ENCODE measurements at places on chromosomes 1 and 21.

- no peak for DNase-seq
Measured at GRCh38 chr1:193125369-193125768, 3.5 kb downstream of the CDC73 start.

DNA sequence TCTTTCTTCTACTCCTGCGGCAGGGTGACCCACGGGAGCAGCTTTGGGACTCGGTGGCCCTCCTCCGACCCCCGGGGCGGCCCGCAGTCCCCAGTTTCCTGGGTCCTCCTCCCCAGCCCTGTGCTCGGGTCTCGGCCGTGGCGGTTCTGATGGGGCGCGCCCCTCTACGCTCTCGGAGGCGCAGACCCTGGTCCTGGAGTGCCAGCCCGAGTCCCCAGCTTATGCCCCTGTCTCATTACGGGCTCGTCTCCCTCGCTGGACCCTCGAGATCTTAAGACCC lies 430 bp downstream of the BTG2 start:
- DNase-seq, result no peak

DNA sequence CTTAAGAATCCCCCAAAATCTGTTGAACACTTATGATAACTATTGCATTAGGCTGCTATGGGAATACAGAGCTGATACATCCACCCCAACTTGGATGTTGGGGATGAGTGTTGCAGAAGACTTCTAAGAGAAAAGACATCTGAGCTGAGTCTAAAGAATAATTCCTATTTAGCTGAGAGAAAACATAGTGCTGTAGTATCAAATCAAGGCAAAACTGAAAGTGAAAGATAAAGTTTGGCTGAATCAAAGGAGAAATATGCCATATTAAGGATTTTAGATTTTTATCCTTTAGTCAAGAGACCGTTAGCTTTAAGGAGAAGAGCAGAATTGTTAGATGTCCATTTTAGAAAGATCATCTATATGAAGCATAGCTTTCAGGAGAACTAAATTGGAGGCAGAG lies 726.9 kb upstream of the PTBP2 start:
- no peak for DNase-seq

DNA sequence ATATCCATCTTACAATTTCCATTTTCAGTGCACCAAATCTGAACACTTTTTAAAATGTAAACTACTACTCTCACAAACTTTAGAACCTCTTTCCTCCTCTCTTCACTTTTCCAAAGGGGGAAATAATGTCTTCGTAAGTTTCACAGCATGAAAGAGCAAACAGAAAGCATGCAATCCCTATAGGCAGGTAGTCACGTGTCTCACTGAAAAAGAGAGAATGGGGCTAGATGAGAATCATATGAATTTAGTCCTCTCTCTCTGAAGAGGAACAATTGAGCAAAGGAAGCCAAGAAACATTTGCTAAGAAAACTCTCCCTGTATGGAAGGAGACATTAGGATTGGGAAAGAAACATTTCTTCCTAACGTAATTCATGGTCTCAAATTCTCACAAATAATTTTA lies 613.9 kb downstream of the PLA2G4A start:
- no peak for DNase-seq

DNA sequence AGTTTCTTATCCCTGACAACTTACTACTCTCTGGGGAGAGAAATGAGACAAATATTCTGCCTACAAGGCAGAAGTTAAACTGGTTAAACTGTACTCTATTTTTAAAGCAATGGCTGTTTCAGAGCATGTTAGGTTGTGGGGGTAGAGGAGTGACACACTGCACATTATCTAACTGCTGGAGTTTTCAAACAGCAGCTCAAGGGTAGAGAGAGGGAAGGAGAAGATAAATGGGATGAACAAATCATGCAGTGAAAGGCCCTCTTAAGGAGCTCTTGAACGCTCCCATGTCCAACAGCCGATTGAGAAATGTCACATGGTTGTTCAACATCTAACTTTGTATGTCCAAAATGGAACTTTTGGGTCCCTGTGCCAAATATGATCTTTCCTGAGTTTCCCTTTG lies 14.0 kb upstream of the IFI44L start:
- DNase-seq, result no peak

DNA sequence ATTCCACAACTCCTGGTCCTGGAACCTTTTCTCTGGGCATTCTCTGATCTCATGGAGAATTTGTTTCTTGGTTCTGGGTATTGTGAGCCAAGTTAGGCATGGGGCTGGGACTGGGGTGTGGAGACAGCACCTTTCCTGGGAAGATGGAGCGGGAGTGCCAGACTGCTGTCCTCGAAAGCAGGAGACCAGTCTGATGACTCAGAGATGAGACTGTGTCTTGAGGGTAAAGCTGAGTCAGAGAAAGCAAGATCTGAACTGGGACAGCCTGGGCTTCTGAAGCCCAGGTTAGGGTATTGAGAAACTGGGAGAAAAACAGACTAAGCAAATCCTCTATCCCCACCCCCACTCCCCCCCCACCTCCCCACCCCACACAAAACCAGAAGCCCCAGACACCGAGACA lies 2.2 kb upstream of the KANK4 start:
- DNase-seq, result no peak

DNA sequence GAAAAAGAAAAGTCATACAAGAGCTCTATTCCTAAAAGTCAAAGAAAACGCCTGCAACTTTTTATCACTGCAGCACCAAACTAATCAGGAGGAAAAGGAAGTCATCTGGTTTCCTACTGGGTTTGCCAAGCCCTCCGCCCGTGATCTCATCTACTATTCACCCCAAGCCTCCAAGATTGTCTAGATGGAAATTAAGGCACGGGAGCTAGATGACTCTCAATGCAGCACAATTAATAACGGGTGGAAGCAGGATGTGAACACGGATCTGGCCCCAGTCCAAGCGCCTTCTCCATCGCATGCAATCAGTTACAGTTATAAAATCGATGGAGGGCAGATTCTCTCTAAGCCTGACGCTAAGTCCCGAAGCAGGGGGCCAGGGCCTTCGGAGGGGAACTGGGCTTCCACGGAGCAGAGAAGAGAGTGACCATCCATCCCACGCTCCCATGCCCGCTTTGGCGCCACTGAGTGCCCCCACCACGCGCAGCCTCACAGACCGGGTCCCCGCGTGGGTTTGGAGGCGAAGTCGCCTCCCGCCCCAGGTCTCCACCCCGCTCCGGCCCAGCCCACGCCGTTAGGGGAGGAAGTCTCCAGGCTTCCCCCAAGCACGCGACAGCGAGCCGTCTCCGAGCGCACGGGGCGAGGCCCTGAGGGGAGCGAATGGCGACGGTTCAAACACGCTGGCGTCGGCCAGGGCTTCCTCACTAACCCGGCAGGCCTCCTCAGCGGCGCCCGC lies 1.8 kb downstream of the HSF2BP start:
- no peak for DNase-seq

- no peak for DNase-seq
Measured at GRCh38 chr1:245197911-245198379, 43.2 kb downstream of the KIF26B start.

GRCh38 chr1:97685360-97685759 lies 235.5 kb downstream of the DPYD start:
- no peak for DNase-seq

- DNase-seq, result no peak
Measured at GRCh38 chr1:36881541-36881940, 152.8 kb downstream of the GRIK3 start.

- no peak for DNase-seq
Measured at GRCh38 chr1:153614189-153614900, 1.4 kb upstream of the S100A16 start.

DNA sequence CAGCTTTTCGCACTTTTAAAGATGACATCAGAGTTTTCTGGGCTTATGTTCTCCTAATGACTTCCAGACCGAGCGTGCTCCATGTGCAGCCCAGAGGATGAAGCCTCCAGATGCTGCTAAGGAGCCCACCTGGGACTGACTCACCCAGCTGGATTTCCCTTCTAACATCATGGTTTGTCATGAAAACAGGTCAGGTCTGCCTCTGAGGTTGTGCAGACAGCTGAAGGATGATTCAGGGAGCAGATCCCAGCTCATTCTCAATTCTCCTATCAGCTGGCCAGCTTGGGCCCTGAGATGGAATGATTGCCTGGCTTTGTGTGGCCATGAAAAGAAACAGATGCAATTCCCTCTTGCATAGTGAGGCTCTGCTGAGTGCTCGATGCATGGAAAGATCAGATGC lies 123.9 kb upstream of the DUSP10 start:
- no peak for DNase-seq

- no peak for DNase-seq
Measured at GRCh38 chr1:225754940-225755641, 22.5 kb upstream of the SRP9 start.

- DNase-seq, result no peak
Measured at GRCh38 chr1:193069748-193070385, 10.5 kb downstream of the RO60 start.

DNA sequence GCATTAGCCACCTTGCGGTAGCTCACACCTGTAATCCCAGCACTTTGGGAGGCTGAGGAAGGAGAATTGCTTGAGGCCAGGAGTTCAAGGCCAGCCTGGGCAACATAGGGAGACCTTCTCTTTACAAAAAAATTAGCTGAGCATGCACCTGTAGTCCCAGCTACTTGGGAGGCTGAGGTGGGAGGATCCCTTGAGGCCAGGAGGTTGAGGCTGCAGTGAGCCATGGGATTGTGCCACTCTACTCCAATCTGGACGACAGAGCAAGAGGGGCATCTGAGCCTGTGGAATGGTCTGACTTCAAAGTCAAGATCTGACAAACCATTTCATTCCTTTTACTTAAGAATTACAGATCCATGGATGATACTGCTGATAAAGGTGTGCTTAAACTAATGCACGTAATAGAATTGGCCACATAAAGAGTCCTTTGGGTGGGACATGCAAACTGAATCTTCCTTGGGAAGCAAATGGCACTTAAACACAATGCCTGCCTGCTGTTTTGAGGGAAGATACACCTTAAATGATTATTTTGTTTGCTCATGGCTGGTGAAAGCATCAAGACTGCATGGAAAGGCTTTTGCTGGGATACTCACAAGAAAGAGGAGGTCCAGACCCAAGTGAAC lies 2.5 kb upstream of the TMEM201 start:
- DNase-seq, result no peak

- DNase-seq, result no peak
Measured at GRCh38 chr1:209445576-209445975, 137.9 kb upstream of the CAMK1G start.

DNA sequence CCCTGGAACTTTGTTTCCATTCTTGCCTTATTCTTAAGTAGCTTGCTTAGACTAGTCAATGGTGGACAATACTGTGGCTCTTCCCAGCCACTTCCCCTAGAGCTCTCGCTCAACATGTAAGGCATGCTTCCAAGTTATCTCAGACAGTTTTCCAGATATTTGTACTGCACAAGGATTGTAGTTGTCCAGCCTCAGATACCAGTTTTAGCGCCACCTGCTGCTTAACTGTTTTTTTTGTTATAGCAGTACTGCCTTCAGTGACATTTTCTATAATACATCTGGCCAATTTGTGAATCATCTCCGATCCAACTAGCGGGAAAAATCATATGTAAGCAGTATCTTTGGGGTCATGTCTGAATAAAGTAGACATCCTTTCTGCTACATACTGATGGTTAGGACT lies 346.7 kb upstream of the ADGRL4 start:
- no peak for DNase-seq

DNA sequence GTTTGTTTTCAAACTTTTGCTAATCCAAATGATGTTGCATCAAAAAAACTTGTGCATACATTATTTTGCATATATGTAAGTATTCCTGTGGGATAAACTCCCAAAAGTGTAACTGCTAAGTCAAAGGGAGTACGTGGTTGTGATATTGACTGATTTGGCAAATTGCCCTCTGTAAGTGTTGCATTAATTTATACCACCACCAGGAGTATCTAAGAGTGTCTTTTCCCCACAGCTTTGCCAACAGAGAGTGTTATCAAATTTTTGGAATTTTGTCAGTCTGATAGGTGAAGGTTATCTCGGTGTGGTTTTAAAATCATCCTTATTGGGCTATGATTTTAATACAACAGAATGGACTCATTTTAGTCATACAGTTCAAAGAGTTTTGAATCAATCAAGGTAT lies 30.1 kb upstream of the PARP1 start:
- no peak for DNase-seq

DNA sequence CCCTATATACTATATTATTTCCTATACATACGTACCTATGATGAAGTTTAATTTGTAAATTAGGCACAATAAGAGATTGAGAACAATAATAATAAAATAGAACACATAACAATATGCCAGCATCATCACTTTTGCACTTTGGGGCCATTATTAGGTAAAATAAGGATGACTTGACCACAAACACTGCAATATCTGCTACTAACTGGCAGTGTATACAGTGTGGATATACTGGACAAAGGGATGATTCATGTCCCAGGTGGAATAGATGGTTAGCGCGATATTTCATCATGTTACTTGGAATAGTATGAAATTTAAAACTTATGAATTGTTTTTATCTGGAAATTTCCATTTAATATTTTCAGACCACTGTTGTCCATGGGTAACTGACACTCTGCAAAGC lies 35.4 kb upstream of the TXLNA start:
- no peak for DNase-seq

- no peak for DNase-seq
Measured at GRCh38 chr1:164718821-164719220, 159.8 kb downstream of the PBX1 start.

DNA sequence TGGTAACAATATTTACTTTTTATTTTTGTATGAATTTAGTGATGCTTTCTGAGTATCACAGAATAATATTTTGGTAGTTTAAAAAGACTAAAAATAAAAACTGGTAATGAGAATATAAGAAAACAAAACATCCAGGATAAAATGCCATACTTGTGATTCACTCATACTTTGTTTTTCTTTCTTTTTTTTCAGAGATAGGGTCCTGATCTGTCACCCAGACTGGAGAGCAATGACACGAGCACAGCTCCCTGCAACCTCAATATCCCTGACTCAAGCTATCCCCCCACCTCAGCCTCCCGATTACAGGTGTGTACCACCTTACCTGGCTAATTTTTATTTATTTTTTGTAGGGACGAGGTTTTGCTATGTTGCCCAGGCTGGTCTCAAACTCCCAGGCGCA lies 64.2 kb upstream of the ADAM30 start:
- no peak for DNase-seq

- no peak for DNase-seq
Measured at GRCh38 chr1:185790194-185790735, 56.1 kb downstream of the HMCN1 start.
